Activated CD4-positive, CD25-positive, alpha-beta regulatory T cell treated with anti-CD3 and anti-CD28 coated beads, Interleukin-2, amount 50 U/mL, for 24 hours (primary cell): ENCODE measurements at places on chromosomes 3 and 15.

- ATAC-seq: no peak
Measured at GRCh38 chr3:72101494-72101893, 316.5 kb upstream of the PROK2 start.

- ATAC-seq: no peak
Measured at GRCh38 chr3:171306631-171307030, 153.6 kb downstream of the TNIK start.

DNA sequence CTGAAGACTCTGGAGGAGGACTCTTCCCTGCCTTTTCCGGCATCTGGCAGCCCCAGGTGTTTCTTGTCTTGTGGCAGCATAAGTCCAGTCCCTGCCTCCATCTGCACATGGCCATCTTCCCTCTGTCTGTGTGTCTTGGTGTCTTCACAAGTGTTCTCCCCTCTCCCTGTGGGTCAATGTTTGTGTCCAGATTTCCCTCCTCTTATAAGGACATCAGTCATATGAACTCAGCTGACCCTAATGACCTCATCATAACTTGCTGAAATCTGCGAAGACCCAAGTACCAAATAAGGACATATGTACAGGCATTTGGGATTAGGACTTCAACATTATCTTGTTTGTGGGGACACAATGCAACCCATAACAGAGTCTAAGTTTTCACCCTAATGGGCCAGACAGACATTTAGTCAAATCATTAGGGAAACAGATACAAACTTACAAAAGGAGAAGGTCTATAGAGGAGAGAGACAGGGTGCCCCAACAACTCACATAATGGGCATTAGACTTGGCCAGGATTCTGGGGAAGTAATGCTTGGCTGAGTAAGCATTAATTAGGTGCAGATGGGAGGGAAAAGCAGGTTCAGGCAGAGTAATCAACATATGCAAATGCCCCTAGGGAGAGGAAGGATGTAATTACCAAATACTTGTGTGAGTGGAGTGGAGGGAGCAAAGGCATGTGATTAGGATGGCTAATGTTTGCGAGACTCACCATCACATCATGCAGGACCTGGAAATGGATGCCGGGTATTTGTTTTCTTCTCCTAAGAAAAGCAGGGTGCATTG lies 372.8 kb upstream of the TBL1XR1 start:
- no peak for ATAC-seq

DNA sequence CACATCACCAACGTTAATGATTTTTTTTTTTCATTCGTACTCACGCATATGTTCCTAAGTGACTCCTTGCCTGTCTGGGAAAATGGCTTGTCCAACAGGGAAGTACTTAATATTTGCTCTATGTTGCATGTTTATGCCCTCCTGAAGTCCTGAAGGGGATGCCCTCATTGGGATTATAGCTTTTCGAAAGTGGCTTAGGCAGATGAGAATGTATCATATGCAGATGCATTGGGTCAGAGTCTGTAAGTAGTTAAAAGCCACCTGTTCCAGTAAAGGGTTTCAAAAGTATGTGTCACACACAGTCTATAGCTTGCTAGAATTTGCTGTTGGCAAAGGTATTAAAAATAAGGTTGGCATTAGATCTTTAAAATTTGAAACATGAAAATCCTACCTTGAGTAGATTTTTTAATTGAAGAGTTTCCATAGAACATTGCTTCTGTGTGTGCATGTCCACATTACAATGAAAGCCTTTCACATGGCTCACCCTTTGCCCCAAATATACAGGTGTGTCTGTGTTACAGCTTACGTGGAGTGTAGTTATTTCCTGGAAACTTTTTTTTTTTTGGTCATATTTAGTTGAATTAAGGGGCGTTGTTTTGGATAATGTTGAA lies 2.1 kb downstream of the ABHD17C start:
- ATAC-seq: no peak

GRCh38 chr15:95162069-95162468 lies 930.7 kb downstream of the MCTP2 start:
- no peak for ATAC-seq

DNA sequence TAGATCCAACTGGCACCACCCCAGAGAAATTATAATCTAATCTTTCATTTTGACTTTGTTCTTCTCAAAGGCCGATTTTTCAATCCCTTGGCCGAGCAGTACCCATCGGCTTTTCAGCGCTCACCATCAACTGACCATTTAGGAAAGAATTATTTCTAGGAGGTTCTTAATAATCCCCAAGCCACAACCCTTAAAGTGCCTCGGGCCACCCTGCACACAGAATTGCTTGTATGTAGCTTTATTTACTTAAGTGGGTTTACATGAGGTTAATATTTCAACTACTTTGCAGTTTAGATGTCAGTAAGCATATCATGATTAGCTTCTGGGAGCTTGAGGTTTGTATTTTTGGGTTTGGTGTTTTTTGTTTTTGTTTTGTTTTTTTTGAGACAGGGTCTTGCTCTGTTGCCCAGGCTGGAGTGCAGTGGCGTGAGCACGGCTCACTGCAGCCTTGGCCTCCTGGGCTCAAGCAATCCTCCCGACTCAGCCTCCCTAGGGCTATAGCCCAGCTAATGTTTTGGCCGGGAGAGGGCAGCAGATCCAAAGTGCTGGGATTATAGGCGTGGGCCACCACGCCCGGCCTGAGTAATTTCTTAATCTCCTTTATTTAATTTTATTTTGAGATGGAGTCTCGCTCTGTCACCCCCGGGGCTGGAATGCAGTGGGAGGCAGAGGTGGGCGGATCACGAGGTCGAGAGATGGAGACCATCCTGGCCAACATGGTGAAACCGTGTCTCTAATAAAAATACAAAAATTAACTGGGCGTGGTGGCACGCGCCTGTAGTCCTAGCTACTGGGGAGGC lies 801 bp upstream of the CDAN1 start:
- no peak for ATAC-seq

DNA sequence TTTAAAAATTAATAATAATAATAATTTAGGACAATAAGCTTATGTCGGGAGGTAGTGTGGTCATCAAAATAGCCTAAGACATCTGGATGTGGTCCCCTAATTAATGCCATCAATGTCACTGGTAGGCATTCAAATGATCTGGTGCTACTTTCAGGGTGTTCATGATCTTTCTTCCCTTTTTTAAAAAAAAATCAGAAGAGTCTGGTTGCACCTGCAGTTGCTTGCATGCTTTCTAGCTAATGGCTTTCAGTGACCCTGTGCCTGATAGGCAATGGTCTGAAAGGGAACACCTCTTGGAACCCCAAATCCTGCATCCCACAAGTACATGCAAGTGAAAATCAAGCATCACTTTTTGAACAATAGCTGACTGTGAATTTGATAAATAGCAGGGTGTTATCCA lies 64.1 kb upstream of the KBTBD8 start:
- no peak for ATAC-seq
